ENCODE measurements at places on chromosomes 2 and 18.

DNA sequence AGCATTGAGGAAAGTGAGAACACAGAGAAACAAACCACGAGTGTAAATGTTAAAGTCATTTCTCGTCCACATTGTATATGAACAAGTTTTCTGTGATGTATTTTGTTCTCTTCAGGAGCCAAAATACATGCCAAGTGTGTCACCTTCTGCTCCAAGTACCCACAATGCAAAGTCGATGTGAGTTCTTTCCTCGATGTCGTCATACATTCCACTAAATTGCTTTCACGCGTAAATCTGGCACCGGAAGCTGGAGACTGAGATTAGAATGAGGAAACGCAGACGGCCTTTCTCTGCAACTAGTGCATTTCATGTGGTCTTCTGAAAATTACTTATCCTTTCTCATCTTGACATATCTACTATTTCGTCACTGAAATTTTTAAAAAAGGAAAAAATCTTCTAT lies 118.5 kb upstream of the SALL3 start:
- DNase-seq, result no peak

DNA sequence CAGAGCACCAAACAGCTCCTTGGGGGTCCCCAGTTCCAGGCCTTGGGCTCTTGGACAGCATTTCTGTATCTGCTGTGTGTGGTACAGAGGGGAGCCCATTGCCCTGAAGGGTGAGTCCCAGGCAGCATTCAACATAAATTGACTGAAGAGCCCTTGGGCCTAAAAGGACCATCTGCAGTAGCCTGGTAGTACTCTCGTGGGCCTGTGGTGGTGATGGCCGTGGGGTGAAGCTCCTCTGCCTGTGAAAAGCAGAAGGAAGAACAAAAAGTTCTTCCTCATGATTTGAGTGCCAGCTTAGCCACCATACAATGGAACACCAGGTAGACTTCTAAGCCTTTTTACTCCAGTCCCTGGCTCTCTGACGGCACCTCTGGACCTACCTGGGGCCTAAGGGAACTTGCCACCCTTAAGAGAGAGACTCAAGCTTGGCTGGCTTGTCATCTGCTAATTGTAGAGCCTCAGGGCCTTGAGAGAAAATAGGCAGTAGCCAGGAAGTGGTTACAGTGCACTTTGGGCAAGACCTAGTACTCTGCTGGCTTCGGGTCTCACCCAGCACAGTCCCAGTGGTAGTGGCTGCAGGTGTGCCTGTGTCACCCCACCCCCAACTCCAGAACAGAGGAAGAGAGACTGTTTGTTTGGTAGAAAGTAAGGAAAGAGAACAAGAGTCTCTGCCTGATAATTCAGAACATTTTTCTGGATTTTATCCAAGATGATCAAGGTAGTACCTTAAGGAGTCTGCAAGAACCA lies 84.6 kb upstream of the CERS6 start:
- no peak for DNase-seq

DNA sequence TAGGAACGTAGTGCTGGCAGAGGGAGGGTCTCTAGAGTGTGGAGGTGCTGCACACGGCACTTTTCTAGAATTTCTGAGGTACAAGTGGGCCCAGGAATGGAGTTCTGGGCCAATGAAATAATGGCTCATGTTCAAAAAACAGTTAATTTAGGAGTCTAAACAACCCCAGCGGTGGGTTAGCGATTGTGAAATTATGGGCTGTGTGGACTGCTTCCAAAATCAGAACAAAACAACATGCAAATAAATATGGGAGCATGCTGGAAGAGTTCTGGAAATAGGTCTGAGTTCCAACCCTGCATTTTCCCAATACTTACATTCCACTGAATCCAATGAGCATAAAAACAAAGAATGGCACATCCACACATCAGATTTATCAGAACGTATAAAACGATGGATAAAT lies 317.6 kb downstream of the AFF3 start:
- DNase-seq, result no peak

DNA sequence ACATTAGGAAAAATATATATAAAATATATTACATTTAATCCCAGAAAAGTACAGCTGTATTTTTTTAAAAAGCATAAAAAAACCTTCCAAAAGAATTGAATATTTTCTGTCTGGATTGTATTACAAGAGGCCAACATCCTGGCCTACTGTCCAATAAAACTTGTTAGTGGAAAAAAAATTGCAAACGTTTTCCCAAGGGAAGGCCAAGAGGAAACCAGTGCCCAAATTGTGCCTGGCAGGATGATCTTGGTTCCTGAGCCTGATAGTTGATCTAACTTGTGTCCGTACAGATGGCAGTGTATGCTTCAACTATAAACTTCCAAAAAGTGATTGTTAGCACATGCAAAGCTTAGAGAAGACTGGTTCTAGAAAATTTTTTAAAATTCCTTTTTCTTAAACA lies 90.6 kb upstream of the LPIN2 start:
- no peak for DNase-seq

DNA sequence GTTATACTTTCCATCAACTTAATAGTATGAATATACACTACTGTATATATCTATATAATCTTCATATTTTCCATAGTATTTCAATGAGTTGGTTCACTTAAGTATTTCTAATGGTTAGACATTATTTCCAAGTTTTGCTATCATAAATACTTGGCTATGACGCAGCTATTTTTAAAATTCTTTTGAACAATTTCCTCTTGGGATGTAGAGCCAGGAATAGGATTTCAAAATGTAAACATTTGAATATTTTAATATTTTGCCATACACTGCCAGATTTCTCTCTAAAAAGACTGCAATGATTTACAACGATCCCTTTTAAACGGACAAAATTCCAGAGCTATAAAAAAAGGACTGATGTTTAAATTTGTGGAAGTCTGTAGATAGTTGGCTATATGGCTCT lies 95.6 kb downstream of the NUP35 start:
- DNase-seq, result no peak

GRCh38 chr2:24926602-24927252 lies 6.7 kb upstream of the ADCY3 start:
- DNase-seq, result no peak

DNA sequence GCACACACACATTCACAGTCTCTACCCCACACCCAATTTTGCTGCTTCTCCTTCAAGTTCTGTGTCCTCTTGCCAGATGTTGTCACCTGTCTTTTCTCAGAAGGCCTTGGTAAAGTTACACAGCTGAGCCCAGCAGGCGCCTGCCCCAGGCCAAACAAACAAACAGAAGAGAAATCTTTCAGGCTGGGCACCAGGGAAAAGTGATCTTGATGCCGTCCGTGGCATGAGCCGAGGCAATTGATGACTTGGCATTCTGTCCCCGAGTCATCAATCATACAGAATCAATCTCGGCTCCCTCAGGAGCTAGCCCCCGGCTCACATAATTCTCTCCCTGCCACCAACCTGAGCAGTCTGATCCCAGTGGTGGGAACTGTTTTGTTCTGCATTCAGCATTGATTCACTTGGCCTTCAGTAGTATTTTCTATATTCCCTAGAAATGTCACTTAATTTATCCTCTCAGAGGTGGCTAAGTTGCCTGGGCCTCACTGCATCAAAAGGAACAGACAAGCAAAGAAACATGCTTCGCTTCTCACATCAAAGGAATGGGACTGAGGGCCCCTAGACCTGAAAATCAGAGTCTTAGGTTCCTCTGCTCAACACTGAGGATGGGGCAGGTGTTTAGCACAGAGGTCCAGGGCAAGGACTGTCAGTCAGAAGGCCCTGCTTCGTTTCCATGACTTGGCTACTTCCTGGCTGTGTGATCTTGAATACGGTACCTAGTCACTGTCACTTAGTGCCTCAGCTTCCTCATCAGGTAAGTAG lies 278.8 kb upstream of the CELF4 start:
- DNase-seq, result no peak

GRCh38 chr2:235639428-235639773 lies 145.6 kb downstream of the AGAP1 start:
- no peak for DNase-seq

DNA sequence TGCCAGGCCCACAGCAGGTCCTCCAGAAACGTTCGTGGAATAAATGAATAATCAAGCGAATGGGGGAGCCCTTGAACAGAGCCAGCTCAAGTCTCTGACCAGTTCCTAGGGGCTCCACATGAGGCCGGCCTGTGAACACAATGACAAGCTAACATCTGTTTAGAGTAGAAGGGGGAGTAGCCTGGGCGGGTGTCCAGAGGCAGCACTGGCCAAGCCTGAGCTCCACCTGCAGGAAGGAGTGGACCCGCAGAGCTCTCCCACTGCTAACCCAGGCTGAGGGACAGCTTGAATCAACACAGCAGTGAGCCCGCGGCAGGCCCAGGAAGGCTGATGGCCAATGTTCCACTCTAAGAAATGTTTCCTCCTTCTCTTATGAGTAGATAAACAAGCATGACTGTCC lies 234.8 kb upstream of the RAB6C start:
- DNase-seq, result peak; percentile 58

DNA sequence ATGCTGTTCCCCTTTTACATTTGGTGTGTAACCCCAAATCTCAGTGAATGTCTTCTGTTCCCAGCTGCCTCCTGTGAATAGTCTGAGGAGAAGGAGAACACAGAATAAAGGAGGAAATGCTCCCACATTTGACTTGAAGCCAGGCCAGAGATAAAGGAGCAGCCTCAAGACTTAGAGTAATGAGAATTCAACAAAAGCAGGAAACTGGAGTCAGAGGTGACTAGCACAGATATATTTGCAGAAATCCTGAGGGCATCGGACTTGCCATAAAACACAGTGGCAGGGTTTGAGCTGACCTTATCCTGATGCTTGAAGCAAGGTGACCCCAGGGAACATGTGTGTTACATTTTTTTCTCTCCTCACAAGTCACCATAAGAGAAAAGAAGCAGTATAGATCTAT lies 291.4 kb upstream of the RND3 start:
- no peak for DNase-seq

DNA sequence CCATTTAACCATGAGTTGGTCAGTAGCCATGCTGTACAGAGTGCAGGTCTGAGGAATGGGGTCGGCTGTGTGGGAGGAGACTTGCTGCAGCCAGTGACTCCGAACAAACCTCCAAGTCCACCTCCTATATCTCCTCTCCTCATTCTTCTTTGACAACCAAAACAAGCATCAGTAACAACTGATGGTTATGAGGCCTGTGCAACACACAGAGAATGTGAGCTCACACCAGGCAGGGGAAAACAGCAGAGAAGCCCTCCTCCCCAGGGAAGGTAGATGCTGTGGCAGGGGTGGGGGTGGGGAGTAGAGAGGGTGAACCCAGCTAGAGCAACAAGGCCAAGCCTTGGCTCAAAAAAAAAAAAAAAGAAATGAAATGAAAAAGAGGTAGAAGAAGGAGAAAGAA lies 12.3 kb upstream of the CNGA3 start:
- DNase-seq, result no peak

DNA sequence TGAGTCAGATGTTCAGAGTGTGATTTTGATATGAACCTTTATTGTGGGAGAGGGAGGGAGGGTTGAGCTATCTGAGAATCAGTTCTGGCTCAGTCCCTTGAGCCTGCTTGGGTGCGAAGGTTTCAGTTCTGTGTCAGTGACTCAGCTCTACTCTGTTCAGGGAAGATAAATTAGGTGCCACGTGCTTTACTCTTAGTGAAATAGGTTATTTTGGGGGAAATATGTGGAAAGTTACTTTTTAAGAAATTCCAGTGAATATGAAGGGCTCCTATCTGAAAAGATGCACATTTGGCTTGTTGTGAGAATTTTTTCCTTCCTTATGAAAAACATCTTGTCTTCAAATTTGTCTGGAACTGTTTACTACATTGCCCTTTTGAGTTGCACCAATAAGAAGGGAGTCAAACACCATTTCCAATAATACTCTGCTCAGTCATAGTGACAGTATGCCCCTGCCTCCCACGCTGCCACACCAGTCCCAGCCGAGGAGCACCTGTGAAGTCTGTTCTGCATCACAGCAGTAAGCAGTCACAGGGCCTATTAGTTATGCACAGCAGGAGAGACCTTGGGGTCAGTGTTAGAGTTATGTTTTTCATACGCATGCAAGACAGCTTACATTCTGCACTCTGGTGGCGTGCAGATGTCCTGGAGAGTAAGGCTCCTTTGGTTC lies 32.8 kb upstream of the DNAH7 start:
- no peak for DNase-seq

DNA sequence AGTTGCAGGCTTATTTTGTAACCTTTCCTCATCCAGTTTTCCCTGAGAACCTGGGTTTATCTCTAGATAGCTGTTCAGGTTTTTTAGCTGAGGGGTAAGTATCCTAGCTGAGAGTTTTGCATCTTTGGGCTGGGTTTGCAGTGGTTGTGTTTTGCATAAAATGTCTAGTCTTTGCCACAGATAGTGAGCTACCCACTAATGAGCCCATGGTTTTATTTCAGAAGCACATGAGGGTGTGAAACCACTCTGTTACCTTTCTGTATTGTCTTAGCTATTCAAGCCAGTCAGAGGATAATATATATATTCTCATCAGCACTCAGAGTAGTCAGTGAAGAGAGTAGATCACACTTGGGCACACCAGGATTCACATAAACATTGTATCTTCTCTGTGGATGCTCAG lies 24.6 kb upstream of the TXNDC2 start:
- DNase-seq, result no peak

GRCh38 chr2:160970052-160970965 lies 189.9 kb upstream of the TANK start:
- DNase-seq, result peak; percentile 29

GRCh38 chr18:70368903-70369302 lies 80.1 kb downstream of the SOCS6 start:
- DNase-seq, result no peak

DNA sequence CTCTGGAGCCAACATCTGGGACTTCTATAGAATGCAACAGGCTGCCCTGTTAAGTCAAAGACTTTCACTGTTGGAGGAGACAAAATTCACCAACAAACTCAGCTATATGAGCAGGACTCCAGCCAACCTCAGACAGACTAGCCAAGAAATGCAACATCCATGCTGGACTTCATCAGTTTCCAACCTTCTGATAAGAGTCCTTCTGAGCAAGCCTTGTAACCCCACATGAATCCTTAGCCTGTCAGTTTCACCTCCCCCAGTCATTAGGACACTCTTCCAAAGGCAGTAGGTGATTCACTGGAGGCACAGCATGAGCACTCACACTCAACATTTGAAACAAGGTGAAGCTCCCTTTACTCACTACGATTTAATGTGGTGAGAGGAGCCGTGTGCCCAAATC lies 5.8 kb downstream of the TBC1D8 start:
- DNase-seq, result no peak

GRCh38 chr2:50612306-50612705 lies 419.6 kb downstream of the NRXN1 start:
- DNase-seq, result no peak

DNA sequence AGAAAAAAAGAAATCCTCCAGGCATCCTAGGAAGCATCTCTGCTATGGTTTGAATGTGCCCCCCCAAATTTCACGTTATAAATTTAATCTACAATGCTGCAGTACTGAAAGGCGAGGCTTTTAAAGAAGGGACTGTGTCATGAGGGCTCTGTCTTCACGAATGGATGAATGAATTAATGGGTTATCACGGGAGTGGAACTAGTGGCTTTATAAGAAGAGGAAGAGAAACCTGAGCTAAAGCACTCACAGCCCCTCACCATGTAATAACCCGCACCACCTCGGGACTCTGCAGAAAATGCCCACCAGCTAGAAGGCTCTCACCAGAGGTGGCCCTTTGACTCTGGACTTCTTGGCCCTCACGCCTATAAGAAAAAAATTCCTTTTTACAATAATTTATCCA lies 27.6 kb downstream of the RNU4ATAC start:
- no peak for DNase-seq
